ENCODE measurements at places on chromosomes 7 and 10.

DNA sequence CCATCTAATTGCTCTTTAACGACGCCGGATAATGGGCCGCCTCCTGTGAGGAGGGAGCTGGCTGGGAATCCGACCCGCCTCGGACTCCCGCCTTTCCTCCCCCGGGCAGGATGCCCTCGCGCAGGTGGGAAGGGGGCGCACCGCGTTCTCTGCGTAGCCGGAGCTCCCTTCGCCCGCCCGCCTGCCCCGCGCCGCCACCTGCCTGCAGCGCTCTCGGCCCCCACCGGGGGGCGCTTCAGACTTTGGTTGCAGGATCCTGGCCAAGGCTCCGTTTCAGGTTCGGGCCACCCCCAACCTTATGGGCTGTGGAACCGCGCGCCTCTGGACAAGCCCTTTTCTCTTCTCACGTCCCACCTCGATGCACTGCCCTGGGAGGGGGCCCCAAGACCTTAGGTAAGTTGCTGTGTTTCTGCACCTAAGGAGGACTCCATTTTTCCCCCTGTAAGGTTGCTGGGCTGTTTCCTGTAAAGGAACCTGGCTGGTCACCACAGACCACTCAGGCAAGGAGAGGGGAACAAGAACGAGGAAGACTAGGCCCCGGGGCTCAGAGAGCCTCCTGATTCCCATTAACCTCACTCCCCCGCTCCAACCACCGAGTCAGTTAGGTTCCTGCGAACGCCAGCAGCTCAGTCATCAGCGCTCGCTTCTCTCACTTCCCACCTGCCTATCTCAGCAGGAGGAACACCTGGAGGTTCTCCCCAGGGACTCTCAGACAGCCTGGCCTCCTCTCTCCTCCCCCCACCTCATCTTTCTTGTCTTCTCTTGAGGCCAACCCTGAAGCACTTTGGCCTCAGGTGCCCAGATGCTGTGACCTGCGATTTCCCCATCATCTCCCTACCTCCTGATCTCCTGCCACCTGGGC is 11.3 kb upstream of the KAZALD1 start:
- peak; percentile 94 for DNase-seq

DNA sequence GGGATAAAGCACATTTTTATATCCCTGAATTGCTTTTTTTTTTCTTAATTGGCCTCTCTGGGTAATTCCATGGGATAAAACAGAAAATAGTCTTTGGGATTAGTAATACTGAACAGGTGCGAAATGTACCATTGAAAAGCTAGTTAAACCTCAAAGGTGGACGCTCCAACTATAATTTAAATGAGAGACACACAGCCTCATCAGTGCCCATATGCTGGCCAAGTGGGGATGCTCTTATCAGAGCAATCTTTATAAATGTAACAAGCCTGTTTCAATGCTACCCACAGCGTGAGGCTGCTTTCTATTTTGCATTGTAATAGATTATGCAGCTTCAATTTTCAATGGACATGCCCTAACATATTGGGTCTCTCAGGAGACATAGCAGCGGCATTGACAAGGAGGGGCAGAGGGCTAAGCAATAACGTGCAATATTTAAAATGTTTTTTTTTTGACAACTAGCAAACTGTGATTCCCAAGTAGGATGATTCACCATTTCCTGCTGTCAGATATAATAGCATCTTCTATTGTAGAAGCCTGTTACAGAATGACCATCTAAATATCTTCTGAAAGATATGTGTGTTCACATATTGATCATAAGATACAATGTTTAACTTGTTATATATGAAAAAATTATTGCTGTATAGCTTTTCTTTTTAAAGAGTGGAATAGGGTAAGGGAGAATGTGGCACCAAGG is 91.3 kb upstream of the BET1 start:
- no peak for DNase-seq

GRCh38 chr10:5743736-5744135 is 59.1 kb downstream of the TASOR2 start:
- DNase-seq = no peak

DNA sequence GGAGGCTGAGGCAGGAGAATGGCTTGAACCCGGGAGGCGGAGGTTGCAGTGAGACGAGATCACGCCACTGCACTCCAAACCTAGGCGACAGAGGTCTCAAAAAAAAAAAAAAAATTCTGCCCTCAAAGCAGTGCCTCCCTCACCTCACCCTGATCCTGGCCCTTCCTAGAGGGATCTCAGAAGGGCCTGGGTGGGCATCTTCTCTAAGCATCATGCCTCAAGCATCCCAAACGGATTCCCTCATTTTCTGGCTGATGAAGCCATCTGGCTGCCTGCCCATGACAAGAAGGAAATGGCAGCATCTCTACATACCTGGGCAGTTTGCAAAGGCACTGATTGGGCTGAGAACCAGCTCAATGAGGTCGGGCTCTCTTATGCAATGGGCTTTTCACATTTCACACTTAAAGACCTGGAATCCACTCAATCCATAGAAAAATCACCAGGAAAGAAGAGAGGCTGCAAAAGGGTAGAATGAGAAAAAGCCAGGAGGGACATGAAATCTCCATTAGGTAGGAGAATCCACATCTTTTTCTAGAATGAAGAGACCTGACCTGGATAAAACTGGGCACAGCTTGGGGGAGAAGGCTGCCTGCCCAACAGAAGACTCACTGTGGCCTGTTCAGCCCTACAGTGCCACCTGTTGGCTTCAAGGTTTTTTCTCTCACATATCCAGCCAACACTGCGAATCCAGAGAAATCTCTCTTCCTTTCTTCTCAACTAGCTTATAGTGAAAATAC is 48.1 kb downstream of the PDLIM1 start:
- no peak for DNase-seq

DNA sequence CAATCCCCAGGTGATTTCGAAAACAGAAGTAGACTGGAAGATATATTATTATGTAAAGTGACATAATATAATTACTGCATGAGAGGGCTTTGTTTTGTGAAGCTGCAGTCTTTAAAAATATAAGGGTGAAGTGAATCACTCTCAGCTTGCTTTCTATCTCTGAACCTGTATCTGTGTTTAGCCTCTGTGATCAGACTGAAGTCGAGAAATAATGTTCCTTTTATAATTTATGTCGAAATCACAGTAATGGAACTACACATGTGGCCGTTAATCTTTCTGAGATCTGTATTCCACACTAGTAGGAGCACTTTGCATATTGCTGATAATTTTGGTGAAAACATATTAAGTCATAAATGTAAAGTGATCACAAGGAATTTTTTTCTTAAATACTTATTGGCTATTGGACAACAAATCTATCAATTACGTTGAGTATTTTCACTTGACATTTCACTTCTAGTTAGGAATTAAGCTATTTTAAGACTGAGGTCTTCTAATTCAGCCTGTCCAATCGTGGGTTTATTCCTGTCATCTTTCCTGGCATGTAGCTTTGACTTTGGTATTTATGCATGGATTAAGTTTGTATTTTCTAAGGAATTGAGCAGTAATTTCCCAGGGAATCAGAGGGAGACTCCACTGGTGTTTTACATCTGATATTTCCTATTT is 268.2 kb upstream of the POT1 start:
- no peak for DNase-seq

GRCh38 chr7:100419660-100420226 is 8.8 kb downstream of the ZCWPW1 start:
- DNase-seq = peak; percentile 33

DNA sequence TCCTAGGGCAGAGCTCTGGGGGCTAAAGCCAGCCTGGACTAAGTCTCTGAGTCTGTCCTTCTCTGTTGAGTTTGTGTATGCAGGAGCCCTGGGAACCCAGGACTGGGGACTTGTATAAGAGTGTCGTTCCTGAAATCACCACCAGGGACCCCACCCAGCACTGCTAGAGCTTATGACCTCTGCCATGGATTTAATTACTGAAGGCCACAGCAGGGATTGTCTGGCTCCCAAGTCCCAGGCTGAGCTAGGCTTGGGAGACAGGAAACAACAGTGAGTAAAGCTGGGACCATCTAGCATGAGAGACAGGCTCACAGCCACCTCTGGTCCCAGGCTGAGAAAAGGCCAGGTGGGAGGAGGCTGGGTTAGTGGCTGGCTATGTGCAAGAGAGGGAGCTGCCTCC is 1.4 kb upstream of the TSPAN15 start:
- DNase-seq = no peak

DNA sequence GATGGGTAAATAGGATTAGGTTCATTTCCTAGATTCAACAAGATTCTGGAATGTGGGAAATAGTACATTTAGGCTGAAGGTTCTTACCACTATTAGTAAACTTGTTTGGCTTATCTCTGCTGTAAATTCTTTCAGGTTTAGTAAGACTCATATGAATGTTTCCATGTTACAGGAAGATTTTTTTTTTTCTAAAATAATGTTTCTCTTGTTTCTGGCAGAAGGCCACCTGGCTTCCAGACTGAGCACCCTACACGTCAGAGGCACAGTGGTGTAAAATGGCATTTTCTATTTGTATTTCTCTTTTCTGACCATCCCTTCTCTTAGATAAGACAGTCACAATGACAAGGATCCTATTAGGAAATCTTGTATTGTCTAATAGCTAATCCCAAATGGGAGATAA is 22.7 kb upstream of the AASS start:
- no peak for DNase-seq

DNA sequence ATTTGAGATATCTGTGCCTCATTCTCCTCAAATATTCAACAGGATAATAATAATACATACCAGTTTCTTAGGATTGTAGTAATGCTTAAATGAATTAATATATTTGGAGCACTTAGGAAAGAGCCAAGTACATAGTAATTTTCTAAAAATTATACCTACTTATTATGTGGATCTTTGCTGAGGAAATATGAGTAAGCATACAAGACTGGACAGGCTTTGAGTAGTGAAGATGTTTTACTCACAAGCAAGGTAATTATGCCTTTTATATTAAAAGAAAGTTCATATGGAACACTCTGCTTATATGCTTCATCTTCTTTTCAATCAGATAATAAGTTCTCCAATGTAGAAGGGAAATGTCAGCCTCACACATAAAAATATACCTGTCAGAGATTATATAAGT is 337.5 kb upstream of the KAT6B start:
- DNase-seq = no peak

DNA sequence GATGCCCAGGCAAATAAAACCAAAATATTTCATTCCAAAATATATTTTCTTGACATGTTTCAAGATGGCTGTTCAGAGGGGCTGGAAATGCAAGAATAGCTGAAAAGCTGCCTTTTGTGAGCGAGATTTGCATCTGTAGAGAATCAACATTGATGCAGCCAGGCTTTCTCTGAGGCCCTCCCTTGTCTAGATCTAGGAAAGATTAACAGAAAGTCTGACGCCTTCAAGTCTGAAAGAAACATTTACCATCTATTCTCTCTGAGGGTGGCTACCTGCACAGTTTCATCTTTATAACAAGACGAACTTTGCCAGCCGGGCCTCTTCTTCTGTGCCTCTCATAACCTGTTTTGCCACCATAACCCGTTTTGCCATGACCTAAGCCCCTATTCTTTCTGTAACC is 170.2 kb downstream of the AKR1D1 start:
- no peak for DNase-seq

- DNase-seq = no peak
Observed at GRCh38 chr10:21602313-21602712, 68.3 kb downstream of the MLLT10 start.

DNA sequence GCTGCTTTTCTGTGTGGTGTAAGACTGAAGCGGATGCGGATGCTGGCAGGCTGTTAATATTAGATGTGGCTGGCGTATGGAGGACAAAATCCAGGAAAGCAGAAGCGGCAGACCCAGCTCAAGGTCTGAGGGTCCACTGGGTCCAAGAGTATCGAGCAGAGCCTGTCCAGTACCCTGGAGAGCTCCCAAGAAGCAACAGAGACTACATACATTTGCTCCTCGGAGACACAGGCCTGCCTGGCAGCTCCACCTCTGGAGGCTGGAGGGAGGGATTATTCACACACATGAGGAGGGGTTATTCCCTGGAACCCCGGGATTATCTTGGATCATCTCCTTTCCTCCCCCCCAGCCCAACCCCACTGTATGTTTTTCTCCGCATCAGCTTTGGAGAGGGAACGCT is 31.3 kb upstream of the LOXL4 start:
- peak; percentile 39 for DNase-seq

GRCh38 chr7:92809760-92810573 is 26.4 kb downstream of the CDK6 start:
- DNase-seq = no peak

DNA sequence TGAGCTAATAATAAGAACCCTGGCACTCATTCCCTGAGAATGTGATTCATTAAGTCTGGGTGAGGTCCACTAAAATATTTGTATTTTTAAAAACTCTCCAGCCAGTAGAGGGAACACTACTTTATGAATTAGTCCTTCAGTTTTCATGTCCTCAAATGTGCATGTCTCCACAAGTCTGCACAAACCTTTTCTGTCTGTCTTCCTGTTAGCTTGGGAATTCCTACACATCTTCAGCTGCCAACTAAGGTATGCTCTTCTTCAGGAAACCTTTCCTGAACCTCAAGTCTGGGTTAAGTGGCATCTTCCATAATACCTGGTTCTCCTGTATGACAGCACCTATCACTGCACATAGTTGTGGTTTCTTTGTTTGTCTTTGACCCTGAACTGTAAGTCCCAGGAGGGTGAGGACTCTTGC is 119.6 kb upstream of the MKX start:
- DNase-seq = no peak

- DNase-seq = peak; percentile 28
Observed at GRCh38 chr7:2851497-2851896, 7.4 kb upstream of the GNA12 start.

- DNase-seq = no peak
Observed at GRCh38 chr10:113540845-113541548, 11.9 kb upstream of the HABP2 start.

GRCh38 chr7:47304727-47305719 is 276.9 kb downstream of the TNS3 start:
- peak; percentile 62 for DNase-seq

GRCh38 chr7:71506822-71507221 is 374.9 kb downstream of the GALNT17 start:
- DNase-seq = no peak

DNA sequence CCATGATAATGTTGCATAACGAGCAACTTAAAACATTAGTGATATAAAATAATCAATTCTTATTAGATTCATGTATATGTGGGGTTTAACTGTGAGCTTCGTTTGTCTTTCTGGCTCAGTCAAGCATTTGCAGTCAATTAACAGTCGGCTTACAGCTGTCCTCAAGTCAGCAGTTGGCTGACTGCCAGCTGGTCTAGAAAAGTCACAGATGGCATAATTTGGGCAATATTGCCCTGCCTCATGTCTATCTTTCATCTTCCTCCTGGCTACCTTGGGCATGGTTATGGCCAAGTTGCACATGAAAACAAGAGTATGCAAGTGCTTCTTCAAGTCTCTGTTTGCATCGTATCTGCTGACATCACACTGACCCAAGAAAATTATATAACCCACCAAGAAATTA is 186.1 kb upstream of the ZWINT start:
- DNase-seq = no peak
